Renal cortex interstitium (tissue), 15 donors: ENCODE measurements at places on chromosomes 6 and 20. TPM values are rescaled to one million over a fixed set of nuclear protein-coding genes. Genes with fewer than 3 reads are reported as not detected.

Gene UST
- 9.9 TPM for polyA plus RNA-seq

DNA sequence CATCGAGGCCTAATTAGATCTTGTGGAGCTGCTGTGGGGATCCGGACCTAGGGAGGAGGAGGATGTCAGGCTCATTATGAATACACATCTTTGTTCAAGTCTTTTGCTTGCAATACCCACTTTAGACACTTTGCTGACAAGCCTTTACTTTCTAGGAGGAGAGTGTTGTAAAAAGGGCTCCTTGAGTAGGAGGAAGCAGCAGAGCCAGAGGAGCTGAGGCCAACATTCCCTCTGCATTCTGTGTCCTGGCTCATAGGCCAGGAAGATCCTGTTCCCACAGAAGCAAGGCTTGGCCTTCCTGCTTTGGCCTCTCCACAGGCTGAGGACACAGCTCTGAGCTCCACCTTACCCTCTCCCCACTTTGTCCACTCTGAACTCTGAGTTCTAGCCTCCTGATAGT is 67.1 kb downstream of the TPD52L1 start:
- no peak for DNase-seq

DNA sequence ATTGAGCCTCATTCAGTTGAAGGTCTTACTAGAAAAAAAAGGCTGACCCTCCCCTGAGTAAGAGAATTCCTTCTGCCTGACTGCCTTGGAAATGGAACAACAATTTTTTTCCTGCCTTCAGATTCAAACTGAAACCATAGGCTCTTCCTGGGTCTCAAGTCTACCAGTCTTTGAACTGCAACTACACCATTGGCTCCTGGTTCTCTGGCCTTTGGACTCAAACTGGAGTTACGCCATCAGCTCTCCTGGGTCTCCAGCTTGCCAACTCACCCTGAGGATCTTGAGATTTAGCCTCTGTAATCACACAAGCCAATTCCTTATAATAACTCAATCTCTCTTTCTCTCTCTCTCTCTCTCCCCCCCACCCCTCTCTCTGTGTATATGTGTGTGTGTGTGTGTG is 36.0 kb upstream of the SNX9 start:
- DNase-seq = no peak

DNA sequence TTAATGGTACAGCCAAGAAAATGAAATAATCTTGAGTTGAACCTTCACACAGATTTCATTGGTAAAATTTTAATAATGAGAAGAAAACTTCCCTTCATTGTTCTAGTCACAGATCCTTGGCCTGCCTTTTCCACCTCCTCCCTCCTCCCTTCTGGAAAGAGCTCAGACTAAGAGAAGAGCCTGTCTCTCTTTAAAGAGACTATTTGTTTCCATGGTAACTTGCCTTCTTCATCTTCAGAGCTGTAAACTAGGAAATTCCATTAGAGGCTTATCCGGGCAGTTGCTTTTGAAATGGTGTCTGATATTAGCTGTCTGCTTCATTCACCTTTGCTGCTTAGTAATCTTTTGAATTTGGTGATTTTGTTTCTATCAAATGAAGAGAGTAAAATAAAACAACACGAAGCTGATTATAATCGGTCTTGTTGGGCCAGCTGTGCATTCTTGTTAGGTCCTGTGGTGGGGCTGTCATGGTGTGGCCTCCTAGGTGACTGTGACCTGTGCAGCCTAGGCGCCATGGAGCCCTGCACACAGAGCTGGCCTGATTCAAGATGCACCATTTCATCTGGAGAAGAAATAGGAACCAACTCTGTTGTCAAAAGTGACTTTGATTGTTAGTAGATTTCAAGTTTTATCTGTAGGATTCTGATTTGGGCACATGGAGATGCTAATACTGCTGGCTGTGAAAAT is 96.7 kb downstream of the MAP3K7 start:
- no peak for DNase-seq

DNA sequence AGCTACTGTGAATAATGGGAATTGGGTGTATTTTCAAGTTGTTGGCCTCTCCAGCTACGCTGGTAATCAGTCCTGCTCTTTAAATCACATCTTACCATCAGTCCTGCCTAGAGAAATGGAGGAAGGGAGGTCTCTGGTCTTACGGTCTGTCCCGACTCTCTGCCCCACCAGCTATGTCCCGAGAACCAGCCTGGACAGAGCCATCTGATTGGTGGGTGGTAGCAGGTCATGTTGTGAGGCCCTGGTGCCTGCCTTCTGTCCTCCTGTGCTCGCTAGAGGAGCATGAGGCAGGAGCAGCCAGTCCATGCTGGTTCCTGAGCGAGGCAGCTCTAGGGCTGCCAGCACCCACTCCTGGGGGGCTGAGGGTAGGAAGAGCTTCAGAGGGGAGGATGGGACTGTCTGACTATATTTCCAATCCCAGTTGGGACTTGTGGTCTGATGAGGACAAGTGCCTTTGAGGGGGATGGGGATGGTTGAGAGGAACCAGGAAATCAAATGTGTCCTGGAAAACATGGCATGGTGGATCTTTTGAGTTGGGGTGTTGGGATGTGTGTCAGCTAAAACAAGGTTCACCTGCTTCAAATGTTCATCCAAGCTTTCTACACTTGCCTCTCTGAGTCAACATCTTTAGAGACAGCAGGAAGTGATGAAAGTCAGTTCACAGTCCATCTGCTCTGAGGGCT is 33.0 kb downstream of the SYNJ2 start:
- no peak for DNase-seq

Gene NHLRC1
- polyA plus RNA-seq = 2.3 TPM

DNA sequence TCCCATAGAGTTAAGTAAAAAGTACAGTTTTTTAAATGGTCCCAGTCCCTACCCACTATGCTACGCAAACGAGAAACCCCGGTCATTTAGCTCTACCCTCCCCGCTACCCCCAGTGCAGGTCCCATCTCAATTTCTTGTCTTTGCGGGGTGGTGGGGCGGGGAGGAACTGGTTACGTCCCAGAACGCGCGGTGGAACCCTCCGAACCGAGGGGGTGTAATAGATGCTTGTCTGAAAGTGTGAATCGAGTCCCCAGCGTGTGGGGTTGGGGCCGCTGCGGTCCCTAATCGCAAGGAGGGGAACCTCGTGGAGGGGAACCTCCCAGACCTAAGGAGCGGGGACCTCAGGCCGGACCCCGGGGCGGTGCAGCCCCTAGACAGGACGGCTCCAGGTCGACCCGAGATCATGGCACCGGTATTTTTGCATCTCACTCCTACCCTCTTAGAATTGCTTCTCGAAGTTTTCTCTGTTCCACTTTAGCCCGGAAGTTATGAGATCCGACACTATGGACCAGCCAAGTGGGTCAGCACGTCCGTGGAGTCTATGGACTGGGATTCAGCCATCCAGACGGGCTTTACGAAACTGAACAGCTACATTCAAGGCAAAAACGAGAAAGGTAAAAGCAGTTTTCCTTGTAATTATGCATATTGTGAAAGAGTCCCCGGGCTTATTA is 779 bp downstream of the HEBP2 start:
- peak; percentile 11 for DNase-seq

Gene TRIM15
- polyA plus RNA-seq = 0.16 TPM

GRCh38 chr6:31128093-31128676 is 7.9 kb upstream of the CDSN start:
- DNase-seq = peak; percentile 35

Gene KCNK5
- polyA plus RNA-seq = 10.7 TPM

DNA sequence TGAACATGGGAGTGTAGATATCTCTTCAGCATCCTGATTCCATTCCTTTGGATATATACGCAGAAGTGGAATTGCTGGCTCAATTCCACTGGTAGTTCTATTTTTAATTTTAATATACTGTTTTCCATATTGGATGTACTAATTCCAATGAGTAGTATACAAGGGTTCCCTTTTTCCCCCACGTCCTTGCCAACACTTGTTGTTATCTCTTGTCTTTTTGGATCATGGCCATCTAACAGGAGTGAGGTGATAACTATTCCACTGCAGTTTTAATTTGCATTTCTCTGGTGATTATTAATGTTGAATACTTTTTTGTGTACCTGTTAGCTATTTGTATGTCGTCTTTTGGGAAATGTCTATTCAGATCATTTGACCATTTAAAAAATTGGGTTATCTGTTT is 91.5 kb downstream of the ZFAND3 start:
- no peak for DNase-seq

Gene DNMT3B
- polyA plus RNA-seq = 8.0 TPM

- no peak for DNase-seq
Observed at GRCh38 chr6:72950114-72950860, 275.0 kb downstream of the KHDC1L start.
